ENCODE measurements at places on chromosomes 7 and 10.
A peak's percentile ranks its signal among the peaks of the same experiment; 100 is the strongest.

DNA sequence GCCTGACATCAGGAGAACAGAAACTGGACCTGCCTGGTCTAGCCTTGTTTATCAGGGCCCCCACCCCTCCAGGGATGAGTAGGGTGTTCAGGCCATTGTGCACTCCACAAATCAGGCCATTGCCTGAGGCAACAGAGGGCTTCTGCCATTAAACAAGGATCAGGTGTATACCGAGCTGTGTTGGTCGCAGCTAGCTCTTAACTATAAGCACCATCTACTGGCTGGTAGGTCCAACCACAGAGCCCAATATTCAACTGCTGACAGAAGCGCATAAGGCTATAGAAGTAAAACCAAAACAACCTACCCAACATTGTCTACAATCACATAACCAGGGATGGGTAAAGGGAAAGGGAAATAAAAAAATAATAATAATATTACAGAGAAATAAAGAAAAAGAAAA, 451.7 kb upstream of the TEX47 start:
- H3K27ac ChIP-seq = no peak overlapping the region
- no peaks in the 10 kb centered on the region for H3K4me1 ChIP-seq
- no peaks in the 10 kb centered on the region for H3K27me3 ChIP-seq
- no peaks in the 10 kb centered on the region for H3K36me3 ChIP-seq
- H3K4me3 ChIP-seq = no peak overlapping the region

DNA sequence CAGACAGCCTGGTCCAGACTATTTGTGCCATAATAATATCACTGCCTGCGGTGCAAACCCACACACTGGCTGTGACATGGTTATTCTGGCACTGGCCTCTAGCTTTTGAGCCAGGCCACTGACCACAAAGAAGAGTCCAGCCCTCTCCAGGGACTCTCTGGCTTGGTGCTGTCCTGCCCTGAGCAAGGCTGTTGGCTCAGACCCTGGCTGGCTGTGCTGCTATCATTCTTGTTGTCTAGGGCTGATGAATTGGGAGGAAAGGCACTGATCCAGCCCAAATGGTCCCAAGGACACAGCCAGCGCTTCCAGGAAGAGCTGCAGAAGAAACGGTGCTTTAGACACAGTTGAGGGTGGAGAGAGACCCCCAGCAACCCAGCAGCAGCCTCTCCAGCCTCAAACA, 80.8 kb downstream of the TMEM130 start:
- no peak overlapping the region for H3K4me3 ChIP-seq
- H3K27ac ChIP-seq = no peak overlapping the region
- peaks cover 19% of the 10 kb centered on the region for H3K27me3 ChIP-seq
- DNase-seq = no peak
- H3K36me3 ChIP-seq = no peaks in the 10 kb centered on the region
- no peaks in the 10 kb centered on the region for H3K4me1 ChIP-seq

GRCh38 chr10:68103261-68103878, 5.9 kb upstream of the MYPN start:
- no peaks in the 10 kb centered on the region for H3K36me3 ChIP-seq
- no peak overlapping the region for H3K4me3 ChIP-seq
- no peak overlapping the region for H3K27ac ChIP-seq
- peaks cover 2% of the 10 kb centered on the region for H3K4me1 ChIP-seq

DNA sequence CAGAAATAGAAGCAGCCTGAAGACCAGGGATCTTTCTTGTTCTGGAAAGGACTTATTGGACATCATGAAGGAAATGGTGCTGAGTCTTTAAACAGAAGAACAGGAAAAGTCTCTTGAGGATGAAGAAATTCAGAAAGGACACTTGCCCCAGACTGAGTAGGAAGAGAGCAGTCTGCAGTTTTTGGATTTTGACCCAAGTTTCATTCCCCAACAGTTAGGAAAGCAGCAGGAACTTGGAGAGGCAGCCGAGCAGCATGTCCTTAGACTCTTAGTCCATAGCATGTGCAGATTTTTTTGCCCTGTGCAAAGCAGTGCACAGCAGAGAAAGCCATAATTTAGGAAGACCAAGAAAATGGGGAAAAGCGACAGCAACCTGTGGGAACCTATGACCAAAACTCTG, 927.2 kb upstream of the AUTS2 start:
- H3K36me3 ChIP-seq = no peaks in the 10 kb centered on the region
- no peak for DNase-seq
- H3K27ac ChIP-seq = no peak overlapping the region
- no peaks in the 10 kb centered on the region for H3K4me1 ChIP-seq
- H3K27me3 ChIP-seq = no peaks in the 10 kb centered on the region
- H3K4me3 ChIP-seq = no peak overlapping the region

GRCh38 chr7:40918701-40919271, 784.0 kb downstream of the SUGCT start:
- H3K27me3 ChIP-seq = no peaks in the 10 kb centered on the region
- DNase-seq = no peak
- H3K4me1 ChIP-seq = no peaks in the 10 kb centered on the region

- DNase-seq = no peak
- no peaks in the 10 kb centered on the region for H3K27me3 ChIP-seq
These were observed 43.7 kb upstream of the SLIT1 start for GRCh38 chr10:97229322-97230015.

- no peak for DNase-seq
- no peaks in the 10 kb centered on the region for H3K27me3 ChIP-seq
- H3K4me1 ChIP-seq = peaks cover 31% of the 10 kb centered on the region
- H3K36me3 ChIP-seq = no peaks in the 10 kb centered on the region
These were observed 201.5 kb downstream of the PRPF18 start for GRCh38 chr10:13788320-13788600.

DNA sequence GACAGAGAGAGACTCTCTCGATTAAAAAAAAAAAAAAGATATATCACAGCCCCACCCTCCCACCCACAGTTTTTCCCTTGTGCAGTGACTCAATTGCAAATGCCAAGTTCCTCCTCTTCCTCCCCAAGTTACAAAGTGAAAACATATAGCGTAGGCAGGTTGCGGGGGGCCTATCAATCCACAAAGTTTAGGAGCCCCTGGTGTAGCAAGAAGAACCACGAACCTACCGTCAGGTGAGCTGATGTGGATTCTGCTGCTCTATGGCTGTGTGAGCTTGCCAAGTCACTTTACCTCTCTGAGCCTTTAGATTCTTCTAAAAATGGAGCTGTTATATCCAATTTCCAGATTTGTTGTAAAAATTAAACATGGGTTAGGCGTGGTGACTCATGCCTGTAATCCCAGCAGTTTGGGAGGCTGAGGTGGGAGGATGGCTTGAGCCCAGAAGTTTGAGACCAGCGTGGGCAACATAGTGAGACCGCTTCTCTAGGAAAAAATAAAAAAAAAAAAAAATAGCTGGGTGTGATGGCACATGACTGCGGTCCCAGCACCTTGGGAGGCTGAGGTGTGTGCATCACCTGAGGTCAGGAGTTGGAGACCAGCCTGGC, 8.2 kb upstream of the RHBDD2 start:
- H3K27me3 ChIP-seq = peaks cover 5% of the 10 kb centered on the region
- DNase-seq = peak; percentile 62
- peak overlapping the region; percentile 86 for H3K27ac ChIP-seq
- H3K4me3 ChIP-seq = peak overlapping the region; percentile 60

- no peak for DNase-seq
- H3K36me3 ChIP-seq = no peaks in the 10 kb centered on the region
- no peak overlapping the region for H3K4me3 ChIP-seq
- no peaks in the 10 kb centered on the region for H3K27me3 ChIP-seq
- no peak overlapping the region for H3K27ac ChIP-seq
These were observed 30.6 kb downstream of the COL28A1 start for GRCh38 chr7:7504910-7505704.

DNA sequence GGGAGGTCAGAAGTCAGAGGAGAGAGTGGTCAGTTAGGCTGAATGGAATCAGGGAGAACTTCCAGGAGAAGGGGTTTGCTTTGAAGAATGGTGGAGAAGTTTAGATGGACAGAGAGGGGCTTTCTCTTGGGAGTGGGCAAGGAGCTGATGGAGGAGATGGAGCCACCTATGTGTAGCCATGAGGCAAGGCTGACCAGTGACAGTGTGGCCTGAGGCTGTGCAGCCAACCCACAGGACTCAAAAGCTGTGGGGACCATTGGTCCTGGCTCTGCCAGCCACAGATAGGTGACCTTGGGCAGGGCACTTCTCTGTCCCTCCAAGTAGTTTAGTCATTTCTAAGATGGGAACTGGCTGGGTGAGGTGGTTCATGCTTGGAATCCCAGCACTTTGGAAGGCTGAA, 18.7 kb downstream of the NEURL1 start:
- no peak overlapping the region for H3K27ac ChIP-seq
- no peak for DNase-seq
- peaks cover 7% of the 10 kb centered on the region for H3K4me1 ChIP-seq

Measured in activated T-cell treated with anti-CD3 and anti-CD28 coated beads, Interleukin-2, amount 50 U/mL, for 24 hours (primary cell).